Hepatocyte (in vitro differentiated cells): ENCODE measurements at places on chromosomes 3 and 15. TPM values are rescaled to one million over a fixed set of nuclear protein-coding genes. Genes with fewer than 3 reads are reported as not detected.

MASP1 gene
- 18.1 and 23.3 TPM in 2 replicates for polyA plus RNA-seq

AHSG gene
- polyA plus RNA-seq: 328 and 568 TPM in 2 replicates

CFAP92 gene
- 0.35 and 1.0 TPM in 2 replicates for polyA plus RNA-seq

CFAP161 gene
- polyA plus RNA-seq: 0.81 TPM in 1 of 2 replicates, not detected in the other

GPR27 gene
- polyA plus RNA-seq: 2.2 and 2.9 TPM in 2 replicates

CCNB2 gene
- 15.3 and 18.9 TPM in 2 replicates for polyA plus RNA-seq

ISLR2 gene
- 0.13 TPM in 1 of 2 replicates, not detected in the other for polyA plus RNA-seq

EFHB gene
- polyA plus RNA-seq: not detected in 2 replicates
